Iris pigment epithelial cell (primary cell): ENCODE measurements at places on chromosomes 1 and 21.

DNA sequence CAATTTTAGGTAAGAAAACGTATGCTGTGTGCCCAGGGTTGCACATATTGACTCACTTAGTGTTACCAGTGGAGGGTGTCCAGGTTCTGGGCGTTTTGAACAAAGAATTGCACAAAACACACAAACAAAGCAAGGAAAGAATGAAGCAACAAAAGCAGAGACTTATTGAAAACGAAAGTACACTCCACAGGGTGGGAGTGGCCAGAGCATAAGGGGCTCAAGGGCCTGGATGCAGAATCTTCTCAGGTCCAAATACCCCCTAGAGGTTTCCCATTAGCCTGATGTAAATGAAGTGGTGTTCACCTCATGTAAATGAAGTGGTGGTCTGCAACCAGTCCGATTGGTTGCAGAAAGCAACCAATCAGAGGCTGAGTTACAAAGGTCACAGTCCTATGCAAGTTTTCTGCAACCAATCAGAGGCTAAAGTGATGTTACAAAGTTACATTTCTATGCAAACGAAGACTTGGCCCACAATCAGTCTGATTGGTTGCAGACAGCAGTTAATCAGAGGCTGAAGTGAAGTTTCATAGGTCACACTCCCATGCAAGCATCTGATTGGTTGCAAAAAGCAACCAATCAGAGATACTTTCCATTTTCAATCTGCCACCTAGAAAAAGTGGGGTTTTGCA, 228.3 kb downstream of the ST6GALNAC3 start:
- DNase-seq = no peak

GRCh38 chr1:30760596-30761324, 3.2 kb upstream of the LAPTM5 start:
- no peak for DNase-seq

DNA sequence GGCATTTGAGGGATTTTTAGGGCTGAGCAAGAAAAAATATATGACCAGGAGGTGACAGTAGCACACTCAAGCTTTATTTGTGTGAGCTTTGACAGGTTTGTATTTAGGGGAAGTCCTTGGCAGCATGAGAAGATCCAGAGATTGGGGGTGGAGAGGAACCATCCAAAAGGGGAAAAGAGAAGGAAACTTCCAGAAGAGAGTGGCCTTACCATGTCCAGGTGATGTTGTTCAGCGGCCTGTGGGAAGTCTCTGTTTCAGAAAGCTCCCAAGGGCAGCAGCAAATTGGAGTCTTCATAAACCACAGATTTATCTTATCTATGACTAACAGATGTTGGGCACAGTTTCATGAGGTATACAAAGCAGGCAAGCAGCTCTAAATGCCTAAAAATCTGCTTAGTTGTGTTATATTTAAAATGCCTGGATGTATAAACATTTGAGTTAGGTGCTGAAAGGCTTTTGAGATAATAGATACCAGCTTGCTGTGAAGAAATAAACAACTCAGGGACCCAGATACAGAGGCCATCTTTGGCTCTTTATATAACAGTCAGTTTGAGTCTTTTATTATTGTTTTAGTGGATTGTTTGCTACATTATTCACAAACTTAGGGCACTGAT, 21.2 kb upstream of the ADAR start:
- DNase-seq = no peak

- DNase-seq = peak; percentile 82
These were observed 2.3 kb downstream of the GART start for GRCh38 chr21:33539616-33540015.

DNA sequence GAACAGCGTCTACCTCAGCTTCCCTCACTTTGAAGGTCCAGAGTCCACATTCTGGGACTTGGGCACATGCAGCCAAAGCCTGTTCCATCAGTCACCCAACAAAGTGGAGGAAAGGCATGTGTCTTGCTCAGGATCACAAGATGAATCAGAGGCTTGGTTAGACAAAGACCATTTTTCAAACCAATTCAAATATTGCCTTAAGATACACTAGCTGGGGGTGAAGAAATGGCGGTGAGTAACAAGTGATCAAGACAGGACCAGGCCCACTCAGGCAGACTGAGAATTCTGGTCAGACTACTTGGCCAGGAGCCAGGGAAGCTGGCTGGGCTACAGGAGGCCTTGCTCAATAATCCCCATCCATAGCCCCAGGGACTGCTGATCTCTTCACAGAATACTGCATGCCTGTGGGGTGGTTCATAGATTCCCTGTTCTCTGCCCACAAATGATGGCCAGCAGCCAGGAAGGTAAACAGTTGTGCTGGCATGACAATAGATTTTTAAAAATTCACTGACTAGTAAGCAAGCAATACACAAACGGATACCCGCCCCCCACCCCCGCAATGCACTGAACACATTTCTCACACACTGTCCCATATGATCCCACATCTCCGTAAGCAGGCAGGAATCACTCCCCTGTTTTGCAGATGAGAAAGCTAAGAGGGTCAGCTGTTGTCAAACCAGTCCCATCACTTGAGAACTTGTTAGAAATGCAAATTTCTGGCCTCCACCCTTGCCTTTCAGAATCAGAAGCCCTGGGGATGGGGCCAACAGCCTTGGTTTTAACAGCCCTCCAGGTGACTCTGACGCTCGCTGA, 27.2 kb downstream of the ERI3 start:
- peak; percentile 100 for DNase-seq

GRCh38 chr1:6005276-6005917, 13.2 kb upstream of the NPHP4 start:
- DNase-seq = no peak

DNA sequence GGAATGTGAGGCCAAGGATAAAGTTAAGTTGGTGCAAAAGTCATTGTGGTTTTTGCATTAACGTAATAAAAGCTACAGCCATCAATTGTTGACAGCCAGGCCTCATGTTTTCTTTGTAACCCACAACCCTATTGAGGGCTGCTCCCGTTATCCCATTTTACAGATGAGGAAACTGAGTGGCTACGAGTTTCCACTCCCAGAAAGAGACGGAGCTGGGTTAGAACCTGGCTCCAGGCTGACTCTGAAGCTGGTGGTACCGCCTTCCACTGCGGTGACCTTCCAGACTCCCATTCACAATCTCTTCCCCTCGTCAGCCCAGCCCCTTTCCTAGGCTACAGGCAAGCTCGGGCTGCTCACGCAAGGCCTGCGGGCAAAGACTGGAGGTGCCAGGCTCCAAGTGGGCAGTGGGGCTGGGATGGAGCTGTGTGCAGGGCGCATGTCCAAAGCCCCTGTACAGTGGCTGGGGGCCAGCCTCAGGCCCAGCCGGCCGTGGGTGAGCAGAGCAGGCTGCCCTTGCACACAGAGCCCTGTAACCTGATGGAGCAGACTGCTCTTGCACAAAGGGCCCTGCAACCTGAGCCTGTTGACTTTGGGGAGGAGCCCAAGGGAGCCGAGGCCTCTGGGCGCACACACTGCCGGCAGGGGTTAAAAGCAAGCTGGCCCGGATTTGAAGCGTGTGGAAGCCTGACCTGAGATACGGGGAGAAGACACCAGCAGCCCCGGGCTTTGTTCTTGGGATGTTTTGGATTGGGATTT, 97.4 kb upstream of the TMPRSS2 start:
- no peak for DNase-seq

- no peak for DNase-seq
These were observed 201.6 kb downstream of the PTPRU start for GRCh38 chr1:29437946-29438345.

DNA sequence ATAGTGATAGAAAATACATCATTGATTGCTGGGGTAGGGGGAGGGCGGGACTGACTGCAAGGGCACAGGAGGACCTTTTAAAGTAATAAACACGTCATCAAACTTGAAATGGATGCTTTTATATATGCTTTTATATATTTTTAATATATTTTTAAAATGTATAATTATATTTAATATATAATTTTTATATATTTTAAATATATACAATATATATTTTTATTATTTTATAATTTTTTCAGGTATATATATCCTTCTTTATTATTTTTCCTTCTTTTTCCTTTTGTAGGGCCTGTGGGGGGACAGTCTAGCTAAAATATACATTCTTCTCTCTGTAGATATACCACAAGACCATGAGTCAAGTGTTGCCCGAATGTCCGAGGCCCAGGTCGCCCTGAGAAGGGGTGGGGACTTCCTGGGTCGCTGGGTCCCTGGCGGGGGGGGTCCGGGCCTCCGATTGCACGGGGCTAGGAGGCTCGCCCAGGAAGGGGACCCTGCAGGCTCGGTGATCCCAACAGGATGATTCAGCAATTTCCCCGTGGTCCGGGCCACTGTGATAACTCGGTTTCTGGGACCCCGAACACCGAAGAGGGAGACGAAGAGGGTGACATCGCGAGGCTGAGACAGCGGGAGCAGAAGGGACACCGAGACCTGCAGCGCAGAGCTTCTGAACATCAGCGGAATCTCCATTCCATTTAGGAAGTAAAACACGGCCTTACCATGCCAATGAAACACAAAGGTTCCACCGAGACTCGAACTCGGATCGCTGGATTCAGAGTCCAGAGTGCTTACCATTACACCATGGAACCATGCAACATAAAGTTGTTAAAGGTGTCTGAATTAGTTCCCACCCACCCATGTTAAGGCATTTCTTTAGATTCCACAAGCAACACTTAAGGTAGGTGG, 112.5 kb upstream of the NBPF11 start:
- DNase-seq = peak; percentile 93

DNA sequence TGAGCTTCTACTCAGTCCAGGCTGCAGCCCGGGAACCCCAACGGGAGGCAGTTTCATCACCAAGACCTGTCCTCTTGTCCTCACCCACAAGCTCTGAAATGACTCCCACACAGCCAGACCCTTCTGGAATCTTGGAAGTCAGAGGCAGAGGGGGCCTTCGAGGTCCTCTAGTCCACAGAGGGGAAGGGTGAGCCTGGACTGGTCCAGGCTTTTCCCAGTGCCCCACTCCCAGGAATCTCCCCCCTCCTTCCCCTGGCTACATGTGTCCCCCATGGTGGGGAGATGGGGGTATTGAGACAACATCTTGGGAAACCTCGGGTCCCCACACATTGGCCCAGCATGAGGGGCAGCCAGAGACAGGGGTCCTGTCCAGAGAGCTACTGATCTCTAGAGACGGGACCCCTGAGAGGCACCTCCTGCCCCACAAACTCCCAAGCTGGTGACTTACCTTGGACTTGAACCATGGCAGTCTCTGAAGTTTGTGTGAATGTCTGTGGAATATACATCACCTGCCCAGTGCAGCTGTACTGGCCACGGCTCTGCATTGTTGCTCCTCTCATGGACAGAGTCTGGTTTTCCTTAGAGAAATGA, 19.4 kb upstream of the SLAMF9 start:
- no peak for DNase-seq

DNA sequence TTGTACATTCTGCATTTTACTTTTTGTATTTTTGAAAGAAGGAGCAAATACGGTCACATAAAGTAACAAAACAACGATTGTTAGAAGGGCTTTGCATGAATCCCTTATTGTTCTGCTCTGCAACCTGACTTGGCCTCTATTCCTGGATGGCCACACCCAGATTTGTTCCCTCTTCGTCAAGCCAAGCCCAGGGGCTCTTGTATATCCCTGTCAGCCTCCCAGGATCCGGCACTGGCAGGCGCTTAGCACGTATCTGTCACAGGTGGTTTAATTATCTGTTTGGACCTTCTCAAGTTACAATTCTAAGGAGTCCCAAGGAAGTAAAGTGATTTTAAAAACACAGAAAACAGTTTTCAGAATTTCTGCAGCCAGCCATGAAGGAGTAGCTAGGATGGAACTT, 28.0 kb downstream of the CRYAA start:
- peak; percentile 18 for DNase-seq

DNA sequence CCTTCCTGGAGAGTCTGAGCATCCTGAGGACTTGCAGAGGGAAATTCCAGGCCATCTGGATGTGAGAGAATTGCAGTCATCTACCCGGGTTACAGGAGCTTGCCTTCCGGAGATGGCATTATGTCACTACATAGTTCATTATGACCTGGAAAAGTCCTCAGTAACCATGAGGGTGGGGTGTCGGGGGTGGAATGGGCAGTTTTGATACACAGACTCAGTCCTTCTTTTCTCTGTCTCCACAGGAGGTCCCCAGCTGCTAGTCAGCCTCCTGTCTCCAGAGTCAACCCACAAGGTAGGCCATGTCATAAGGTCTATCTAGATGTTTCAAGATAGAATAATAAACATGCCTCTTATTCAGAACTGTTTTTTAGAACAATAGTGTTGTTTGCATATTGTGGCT, 268.2 kb upstream of the SGIP1 start:
- no peak for DNase-seq

DNA sequence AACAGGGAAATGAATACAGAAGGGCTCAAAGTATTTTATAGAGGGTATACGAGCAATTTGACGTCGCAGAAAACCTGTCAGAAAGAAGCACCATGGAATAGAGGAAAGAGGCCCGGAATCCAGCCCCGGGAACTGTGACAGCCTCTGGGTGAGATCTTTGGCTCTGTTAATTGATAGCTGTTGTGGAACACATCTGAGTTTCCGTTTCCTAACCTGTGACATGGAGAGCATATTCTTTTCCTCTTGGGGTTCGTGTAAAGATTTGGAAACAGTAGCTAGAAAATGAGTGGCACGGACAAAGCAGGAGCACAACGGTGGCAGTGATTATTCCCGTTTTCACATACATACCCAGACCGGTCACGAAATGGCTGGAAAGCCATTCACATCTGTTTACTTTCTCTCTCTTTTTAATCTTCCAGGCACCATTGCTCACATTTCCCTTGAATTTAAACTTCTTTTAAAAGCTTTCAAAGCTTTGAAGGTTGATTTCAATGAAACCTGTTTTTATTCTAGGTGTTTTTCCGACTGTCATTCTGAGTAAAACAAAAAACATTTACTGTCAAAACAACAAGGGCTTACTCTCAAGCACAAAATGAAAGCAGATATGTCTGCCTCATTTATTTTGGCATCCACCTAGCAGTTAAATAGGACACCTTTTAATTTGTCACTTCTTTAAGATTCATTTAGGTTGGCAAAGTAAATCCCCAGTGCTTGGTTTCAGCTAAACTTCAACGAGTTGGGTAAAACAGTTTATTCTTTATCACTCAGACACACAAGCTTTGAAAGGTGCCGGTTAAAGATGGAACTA, 26.7 kb upstream of the C8B start:
- DNase-seq = no peak

GRCh38 chr1:155086128-155086741, 7.6 kb downstream of the EFNA3 start:
- DNase-seq = peak; percentile 36

DNA sequence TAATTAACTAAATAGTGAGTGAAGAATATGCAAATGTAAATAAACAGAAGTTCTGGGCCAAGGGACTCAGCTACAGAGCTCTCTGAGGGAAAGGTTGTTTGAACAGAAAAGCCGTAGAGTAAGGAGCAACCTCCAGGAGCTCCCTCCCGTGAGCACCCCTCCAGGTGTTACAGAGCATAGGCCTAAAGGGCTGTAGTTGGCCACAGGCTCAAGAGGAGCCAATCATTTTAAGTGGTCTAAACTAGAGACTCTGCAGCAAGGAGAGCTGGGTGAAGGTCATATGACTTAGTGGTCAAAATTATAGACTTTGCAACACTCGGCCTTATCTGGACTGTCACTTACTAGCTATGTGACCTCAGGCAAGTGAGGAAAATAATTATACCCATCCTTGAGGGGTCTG, 19.1 kb upstream of the RXRG start:
- no peak for DNase-seq

DNA sequence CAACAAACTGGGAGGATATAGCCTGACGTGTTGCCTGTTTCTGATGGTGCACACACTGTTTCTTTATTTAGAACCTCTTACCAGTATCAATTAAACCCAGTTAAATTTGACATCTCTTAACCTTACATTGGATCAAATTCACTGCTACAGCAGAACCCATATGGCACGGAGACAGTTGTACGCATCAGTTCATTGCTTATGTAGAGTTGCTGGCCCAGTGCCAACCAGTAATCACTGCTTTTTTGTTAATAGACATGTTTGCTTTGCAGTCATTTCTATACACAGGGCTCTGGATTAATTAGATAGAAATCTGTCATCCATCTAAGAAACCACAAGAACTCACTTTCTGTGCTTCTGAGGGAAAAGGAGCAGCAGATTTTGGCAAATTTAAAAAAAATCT, 154.0 kb downstream of the RWDD3 start:
- no peak for DNase-seq
